ENCODE measurements at places on chromosomes 11 and 22.

DNA sequence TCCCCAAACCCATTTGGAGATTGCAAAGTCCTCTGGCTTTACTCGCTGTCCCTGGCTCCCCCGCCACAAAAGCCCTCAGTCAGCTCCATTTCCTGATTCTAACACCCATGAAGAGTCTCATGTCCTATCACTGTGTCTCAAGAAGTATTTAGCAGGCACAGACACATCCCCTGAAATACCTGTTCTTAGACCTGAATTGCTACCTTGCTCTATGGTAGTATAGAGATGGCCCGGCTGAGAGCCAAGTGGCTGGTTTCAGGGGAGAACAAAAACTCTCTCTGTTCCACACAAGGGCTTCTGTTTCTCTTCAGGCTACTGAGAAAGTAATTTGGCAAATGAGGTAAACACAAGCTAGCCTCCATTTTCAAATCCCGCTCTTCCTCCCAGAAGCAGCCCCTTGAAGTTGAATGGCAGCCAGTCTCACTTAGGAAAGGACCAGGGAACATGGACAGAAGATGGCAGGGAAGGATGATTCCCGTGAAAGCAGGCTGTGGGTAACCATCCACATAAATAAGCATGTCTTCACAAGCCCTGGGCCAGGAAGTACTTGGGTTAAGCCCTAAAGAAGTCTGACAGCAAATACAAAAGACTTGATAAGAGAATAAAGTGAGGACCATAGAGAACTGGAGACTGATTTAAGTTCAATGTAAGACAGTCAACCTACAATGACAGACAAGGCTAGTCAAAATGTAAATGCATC is 137.8 kb downstream of the C11orf58 start:
- no peak for DNase-seq

- DNase-seq, result no peak
Observed at GRCh38 chr22:39244496-39245129, at the start of gene PDGFB. PDGFB (minus strand) TSS chr22:39244982; CDS start chr22:39243963, 1,019 bp downstream.

GRCh38 chr11:36132940-36133339 is 156.3 kb downstream of the COMMD9 start:
- DNase-seq, result no peak

DNA sequence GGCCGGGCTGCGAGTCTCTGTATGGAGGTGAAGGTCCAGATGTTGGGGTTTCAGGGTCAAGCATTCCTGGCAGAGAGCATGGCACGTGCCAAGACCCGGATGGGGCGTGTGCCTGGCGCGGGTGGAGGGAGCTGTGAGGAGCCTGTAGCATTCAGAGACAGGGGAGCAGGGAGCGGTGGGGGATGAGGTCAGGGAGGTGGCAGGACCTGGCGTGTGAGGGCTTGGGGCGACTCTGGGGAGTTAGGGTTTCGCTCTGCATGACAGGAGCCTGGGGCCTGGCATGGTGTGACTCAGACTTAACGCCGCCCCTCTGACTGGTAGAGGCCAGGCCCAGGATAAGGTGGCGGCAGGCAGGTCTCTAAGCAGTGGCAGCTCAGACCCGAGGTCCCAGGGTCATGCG is 103.0 kb downstream of the KCNQ1 start:
- no peak for DNase-seq

GRCh38 chr11:134752526-134752925 is 340.5 kb upstream of the B3GAT1 start:
- DNase-seq, result no peak

- no peak for DNase-seq
Observed at GRCh38 chr11:71383461-71383860, 64.7 kb downstream of the DHCR7 start.

DNA sequence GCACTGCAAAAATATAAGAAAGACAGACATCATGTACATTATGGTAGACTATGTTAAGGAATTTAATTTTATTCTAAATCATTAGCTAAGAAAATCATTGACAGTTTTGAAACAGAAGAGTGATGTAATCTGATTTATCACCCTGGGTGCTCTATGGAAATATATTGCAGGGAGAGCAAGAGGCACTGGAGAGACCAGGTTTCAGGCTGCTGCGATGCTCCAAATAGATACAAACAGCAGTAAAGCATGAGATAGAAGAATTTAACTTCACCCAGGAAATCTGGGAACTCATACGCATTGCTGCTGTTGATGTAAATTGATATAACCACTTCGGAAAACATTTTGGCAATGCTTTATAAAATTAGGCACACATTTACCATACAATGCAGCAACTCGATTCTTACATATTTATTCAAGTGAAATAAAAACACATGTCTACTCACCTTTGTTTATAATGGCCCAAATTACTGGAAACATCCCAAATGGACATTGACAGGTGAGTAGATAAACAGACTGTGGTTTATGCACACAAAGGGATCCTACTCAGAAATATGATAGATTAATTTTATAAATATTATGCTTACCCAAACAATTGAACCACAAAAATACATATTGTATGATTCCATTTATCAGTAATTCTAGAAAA is 535.1 kb upstream of the CHORDC1 start:
- DNase-seq, result no peak

DNA sequence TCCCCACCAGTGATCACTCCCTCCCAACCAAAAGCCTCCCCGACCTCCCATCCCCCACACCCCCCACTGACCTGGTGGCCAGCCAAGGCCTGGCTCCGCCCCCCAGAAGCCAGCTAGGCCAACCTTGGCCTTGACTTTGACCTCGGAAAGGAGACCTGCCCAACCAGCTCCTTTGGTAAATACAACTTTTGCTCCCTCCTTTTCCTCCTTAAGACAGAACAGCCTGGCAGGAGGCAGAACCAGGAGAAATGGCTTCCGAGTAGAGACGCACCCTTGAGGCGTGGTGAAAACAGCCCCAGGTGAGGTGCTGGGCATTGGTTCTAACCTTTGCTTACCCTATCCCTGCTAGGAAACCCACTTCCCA is 27.0 kb downstream of the PLEKHA7 start:
- DNase-seq, result no peak

GRCh38 chr11:122363296-122363695 is 247.3 kb upstream of the BLID start:
- no peak for DNase-seq

DNA sequence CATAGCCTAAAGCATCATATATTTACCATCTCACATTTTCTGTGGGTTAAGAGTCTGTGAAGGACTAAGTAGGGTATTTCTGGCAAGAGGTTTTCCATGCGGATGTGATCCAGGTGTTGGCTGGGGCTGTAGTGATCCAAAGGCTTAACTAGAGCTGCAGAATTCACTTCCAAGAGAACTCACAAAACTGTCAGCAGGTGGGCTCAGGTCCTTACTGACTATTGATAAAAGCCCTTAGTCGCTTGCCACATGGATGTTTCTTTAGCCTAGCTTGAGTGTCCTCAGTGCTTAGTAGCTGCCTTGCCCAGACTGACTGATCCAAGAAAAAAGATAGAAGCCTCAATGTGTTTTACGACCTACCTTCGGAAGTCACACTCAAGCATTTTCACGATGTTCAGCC is 250.8 kb downstream of the CNTN5 start:
- no peak for DNase-seq

GRCh38 chr22:50729391-50730012 is 8.5 kb upstream of the ACR start:
- no peak for DNase-seq

DNA sequence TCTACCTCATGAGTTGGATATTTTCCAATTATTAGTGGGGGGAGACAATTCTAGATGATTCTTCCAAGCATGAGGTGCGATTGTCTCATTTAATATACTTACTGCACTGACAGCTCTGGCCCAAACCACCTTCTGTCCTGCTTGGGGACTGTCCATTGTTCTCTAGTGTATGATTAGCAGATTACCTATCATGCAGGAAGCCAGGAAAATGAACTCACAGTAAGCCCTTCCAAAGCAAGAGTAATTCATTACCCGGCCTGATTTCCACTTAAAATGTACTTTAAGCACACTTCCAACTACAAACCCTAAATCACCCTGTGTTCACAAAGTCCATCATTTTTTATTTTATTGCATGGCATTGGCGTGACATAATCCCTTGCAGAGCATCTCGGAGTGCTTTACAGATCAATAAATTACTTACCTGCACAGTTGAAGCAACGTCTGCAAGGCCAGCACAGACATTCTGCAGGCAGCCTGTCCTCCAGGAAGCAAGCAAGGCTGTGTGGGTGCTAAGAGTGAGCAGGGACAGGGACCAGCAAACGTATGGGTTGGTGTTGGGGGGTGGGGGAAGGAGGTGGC is 838.2 kb downstream of the NTM start:
- DNase-seq, result no peak

DNA sequence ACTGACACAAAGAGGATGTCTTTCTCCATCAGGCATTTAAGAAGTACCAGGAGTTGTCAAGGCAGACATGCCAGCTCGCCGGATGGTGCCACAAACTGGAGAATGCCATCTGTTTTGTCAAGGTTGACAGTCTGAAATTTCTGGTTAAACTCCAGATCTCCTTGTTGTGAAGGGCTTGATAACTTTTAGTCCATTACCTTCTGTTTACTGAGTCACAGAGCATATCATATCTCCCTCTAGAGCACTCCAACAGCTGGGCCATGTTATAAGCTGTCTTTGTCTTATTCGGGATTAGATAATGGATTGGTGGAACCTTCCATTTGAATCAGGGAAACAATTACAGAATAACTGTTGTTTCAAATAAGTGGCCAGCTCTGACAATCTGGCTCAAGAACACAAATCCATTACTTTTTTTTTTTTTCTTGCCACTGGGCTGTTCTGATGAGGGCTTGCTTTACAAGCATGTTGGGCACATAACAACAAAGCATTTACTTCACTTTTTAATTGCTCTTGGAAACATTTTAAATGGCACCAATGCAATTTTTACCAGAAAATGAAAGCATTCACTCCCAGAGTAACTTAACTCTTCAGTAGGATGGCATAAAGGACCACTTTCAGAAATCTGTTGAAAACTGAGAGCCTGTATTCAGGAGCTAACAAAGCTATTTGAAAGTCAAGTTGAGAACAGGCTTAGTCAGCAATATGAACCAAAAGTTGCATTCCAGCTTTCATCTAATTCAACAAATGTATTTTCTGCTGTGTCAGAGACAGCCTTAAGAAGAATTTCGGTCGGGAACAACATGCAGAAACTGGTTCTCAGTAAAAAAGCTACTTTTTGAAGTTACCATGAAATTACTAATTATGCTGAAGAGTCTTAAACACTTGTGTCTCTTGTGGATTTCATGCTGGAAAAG is 227.6 kb upstream of the PITPNB start:
- no peak for DNase-seq

DNA sequence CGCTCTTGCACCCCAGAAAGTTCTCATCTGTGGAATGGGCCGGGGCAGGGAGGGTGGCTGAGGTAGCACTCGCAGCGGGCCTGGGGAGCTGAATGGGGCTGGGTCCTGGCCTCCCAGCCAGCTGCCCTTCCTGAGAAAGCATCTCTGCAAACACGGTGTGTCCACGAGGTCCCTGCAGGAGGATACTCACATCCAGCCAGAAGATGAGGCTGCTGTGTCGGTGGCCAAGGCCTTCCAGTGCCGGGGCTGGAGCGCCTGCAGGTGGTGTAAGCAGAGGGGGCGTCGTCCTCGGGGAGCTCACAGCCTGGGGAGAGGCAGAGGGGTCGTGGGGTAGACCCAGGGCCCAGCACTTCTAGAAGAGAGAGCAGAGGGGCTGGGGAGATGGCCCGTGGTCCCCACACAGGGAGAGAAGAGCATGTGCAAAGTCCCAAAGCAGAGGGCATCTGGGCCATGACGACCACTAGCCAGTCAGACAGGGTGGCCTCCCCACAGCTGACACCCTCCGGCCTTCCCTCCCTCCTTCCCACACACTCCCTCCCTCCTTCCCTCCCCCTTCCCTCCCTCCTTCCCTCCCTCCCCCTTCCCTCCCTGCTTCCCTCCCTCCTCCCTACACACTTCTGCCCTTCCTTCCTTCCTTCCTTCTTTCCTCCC is 97.9 kb downstream of the WNT7B start:
- DNase-seq, result no peak

DNA sequence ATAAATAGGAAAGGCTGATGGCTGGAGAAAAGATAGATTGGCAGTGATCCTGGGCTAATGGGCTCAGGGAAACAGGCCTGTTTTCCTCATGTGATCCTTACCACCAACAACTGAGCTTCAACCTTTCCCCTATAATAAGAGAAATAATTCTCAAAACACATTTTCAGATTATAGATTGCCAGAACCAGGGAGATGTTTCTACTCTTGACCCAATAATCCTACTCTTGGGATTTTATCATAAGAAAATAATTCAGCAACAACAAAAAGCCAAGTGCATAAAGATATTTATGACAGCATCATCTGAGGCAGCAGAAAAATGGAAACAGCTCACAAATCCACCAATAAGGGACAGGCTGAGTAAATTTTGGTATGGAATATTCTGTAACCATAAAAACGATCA is 54.3 kb downstream of the ADM start:
- DNase-seq, result no peak

- DNase-seq, result no peak
Observed at GRCh38 chr11:8698917-8699441, 16.4 kb downstream of the RPL27A start.

DNA sequence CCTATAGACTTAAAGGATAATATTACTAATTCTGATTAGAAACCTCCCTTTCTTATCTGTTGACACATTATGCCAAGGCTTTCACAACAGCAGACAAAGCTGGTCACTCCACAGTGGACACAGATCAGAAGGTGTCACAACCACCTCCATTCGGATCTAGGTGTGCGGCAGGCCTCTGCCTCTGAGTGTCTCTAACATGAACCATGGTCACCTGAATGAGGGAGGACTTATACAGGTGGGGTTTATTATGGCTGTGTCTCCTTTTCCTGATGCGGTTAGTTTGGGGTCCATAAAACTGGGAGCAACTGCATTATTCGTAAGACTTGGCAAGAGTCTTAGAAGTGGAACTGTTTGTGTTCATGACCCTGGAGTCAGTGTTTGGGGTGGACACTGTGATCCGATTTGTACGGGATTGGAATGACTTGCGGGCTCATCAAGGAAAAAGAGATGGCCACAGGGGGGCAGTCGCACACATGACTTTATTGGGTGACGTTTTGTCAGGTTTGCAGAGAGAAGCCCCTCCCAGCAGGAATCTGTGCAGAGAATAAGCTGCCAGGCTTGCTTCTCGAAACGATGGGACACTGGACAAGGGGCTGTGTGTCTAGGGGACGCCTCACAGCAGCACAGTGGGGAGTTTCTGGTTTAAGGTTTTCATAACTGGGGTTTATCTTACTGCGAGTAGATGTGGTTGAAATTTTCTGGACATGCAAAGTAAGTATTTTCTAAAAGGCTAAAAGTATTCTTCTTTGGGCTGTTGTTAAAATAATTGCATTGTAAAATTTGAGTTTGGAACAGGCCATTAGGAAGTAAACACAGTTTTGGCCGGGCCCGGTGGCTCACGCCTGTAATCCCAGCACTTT is 90.6 kb downstream of the GAB4 start:
- no peak for DNase-seq

GRCh38 chr11:72409458-72409857 is 24.9 kb downstream of the CLPB start:
- DNase-seq, result no peak

DNA sequence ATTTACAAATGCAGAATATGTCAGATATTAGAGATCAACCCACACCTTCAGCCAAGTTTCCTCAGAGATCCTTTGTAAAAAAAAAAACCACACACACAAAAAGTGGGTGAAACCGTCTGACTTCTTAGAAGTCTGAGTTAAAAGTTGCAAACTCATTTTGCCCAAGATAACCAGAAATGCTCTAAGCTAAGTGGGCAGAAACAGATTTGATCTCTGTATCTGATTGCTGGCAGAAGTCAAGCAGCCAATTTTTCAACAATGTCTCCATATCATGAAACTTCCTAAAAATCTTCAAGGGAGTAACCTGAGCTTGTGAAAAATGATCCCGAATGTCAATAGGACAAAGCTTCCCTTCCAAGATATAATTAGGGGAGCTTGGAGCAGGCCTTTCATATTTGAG is 28.6 kb upstream of the ATXN10 start:
- no peak for DNase-seq

Measured in GM04503 (cell line).